NT2/D1 (cell line): ENCODE measurements at places on chromosomes 11 and 22.

GRCh38 chr11:47248304-47248663, 330 bp downstream of the ACP2 start:
- DNase-seq = no peak

DNA sequence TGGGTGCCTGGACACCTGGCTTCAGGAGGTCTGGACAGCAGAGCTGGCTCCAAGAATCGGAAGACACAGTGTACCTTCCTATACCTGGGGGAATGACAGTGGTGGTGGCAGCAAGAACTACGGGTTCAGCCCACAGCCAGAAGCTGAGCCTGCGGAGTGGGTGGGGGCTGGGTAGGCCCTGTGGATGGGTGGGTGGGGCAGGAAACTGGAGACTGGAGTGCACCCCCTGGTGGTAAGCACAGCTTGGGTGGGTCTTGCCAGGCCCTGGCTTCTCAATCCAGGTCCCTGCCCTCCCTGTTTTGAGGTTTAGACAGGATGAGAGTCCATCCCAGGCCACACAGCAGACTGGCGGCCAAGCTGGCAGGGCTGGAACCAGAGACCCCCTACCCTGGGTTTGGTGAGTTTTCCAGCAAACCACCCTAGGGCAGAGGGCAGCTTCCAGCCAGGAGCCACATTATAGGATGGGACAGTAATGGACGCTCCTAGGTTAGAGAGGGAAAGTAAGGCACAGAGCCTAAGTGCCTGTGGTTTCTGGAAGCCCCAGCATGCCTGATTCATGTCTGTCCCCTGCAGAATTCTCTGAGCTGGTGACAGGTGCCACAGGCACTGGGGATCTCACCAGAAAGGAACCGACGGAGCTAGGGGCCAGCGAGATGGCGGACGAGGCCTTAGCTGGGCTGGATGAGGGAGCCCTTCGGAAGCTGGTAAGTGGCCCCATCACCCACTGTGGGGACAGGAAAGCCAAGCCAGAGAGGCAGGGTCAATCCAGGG, 1.7 kb downstream of the SMTN start:
- DNase-seq = no peak

- DNase-seq = no peak
Measured at GRCh38 chr11:76588455-76589325, 81.9 kb downstream of the LRRC32 start.

- no peak for DNase-seq
Measured at GRCh38 chr22:39134366-39135091, 18.0 kb downstream of the CBX7 start.

GRCh38 chr11:125123194-125123946, 11.9 kb upstream of the TMEM218 start:
- no peak for DNase-seq

DNA sequence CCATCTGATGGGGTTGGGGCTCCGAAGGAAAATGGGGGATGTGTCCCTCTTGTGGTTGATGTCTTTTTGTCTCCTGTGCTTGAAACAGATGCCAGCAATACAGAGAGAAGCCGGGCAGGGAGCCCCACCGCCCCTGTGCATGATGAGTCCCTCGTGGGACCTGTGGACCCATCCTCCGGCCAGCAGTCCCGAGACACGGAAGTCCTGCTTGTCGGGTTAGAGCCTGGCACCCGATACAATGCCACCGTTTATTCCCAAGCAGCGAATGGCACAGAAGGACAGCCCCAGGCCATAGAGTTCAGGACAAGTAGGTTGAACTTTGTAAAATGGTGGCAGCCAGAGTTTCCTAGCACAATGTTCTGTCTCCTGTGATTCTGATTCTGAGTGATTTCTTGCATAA, 91.7 kb upstream of the OR4B1 start:
- no peak for DNase-seq

DNA sequence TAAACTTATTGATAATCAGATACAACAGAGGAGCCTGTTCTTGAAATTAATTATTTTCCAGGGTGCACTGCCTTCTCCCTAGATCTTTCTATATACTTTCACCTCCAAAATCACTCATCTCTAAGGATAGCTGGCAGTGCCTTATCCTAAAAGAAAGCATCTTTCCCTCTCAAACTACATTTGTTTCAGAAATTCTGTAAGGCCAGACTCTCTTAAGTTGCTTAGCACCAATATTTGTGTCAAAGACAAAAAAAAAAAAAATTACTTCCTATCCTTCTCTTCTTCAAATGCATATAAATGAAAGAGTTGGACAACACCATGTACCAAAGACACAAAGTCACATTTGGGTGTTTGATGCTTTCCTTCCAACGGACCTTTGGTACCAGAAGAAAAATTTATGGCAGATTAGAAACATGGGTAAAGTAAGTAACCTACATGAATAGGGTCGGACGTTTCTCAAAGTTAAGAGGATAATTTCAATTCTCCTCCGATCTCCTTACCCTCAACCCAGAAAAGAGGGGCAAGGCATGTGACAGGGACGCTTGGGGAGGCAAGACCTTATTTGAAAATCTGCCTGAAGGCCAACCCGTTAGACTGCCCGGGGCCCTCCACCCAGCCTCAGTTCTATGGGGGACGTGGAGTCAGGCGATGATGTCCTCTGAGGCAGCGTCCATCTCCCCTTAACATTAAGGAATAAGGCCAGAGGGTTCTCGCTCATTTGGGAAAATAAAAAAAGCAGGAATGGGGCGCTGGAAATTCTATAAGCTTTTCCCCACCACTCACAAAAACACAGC, 66.3 kb downstream of the ETS1 start:
- DNase-seq = no peak

- DNase-seq = no peak
Measured at GRCh38 chr11:77418155-77418970, 55.5 kb downstream of the PAK1 start.
